ENCODE measurements at places on chromosomes 3 and 15.

DNA sequence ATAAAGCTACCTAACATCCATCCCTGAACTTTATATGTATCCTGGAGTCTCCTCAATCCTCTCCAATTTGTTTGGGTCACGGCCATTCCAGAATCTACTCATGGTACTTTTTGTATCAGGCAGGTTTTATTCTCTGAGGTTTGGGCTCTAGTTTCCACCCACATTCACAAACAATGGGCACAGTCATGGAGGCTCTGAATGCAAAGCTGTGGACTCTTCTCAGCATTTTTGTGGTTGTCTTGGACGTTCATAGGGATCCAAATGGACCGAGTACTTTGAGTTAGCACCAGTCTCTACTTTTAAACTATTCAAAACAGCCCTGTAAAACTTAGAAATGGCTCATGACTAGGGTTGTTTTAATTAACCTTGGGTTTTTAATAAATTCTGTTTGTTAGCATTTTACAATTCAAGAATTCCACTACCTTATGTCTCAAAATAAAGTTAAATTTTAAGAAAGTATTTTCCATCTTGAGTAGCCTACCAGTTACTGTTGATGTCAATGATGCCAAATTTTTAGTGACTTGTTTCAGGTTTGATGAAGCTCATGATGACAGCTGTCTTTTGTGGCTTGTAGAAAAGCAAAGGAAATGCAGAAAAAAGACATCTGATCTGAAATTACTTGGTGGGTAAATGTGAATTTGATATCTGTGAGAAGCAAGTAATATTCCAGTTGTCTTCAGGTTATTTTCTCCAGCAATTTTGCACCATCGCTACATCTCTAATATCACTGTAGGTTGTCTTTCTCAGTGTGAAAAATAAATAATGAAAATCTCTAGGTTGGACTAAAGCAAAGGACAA is 275.7 kb upstream of the THBS1 start:
- DNase-seq, result no peak

- DNase-seq, result no peak
Observed at GRCh38 chr15:64566629-64567427, 106.5 kb downstream of the ZNF609 start.

GRCh38 chr3:159265705-159266104 is 463.9 kb downstream of the MFSD1 start:
- no peak for DNase-seq

DNA sequence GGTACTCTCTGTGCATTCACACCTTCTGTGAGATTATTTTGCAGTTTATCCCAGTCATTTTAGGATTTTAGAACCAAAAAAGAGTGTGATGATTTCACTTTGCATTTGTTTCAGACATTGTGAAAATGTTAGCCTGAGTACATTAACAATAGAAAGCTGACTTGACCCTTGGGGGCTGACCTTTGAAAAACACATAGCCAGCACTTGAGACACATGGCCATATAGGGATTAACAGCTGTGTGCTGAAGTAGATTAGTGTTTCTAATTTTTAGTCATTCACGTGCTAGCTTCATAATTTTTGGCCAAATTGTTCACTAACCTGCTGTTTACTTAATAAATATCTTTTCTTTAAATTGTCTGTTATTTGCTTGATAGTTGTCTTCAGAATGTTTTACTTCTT is 3.5 kb downstream of the FEM1B start:
- DNase-seq, result no peak

DNA sequence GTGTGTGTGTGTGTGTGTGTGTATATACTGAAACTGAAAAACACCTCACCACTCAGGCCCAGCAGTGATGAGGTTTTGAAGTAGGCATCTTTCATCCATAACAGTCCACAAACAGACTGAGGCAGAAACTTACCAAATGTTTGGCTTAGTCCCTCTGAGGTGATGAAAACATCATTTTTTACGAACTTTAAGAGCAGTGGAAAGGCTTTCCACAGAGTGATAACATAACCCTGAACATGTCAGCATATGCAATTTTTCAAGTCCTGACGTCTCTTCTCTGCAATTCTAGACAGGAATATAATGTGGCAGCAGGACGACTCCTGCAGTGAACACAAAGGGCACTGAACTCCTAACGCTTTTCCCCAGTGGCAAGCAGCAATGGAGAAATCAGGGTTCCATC is 247.0 kb upstream of the THBS1 start:
- no peak for DNase-seq

DNA sequence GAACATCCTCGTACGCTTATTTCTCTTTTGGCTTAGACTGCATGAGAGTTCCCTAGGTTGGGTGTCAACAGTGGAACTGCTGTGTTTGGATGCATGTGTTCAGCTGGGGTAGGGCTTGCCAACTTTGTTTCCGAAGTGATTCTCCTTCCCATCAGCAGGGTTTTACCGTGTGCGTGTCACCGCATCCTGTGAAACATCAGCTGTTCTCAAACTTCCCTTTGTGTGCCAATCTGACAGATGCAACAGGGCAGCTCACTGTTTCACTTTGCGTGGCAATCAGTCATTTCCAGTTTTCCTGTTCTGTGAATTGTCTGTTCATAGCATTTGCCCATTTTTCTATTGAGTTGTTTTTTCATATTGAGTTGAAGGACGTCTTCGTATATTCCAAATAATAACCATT is 218.8 kb downstream of the VPS13C start:
- DNase-seq, result no peak

- DNase-seq, result peak; percentile 58
Observed at GRCh38 chr15:36970522-36970921, 129.8 kb downstream of the MEIS2 start.

All from NCI-H2029 treated with DMSO at 0.1 percent for 48 hours (cell line).